ENCODE measurements at places on chromosomes 3 and 15. TPM values are rescaled to one million over a fixed set of nuclear protein-coding genes. Genes with fewer than 3 reads are reported as not detected.

DNA sequence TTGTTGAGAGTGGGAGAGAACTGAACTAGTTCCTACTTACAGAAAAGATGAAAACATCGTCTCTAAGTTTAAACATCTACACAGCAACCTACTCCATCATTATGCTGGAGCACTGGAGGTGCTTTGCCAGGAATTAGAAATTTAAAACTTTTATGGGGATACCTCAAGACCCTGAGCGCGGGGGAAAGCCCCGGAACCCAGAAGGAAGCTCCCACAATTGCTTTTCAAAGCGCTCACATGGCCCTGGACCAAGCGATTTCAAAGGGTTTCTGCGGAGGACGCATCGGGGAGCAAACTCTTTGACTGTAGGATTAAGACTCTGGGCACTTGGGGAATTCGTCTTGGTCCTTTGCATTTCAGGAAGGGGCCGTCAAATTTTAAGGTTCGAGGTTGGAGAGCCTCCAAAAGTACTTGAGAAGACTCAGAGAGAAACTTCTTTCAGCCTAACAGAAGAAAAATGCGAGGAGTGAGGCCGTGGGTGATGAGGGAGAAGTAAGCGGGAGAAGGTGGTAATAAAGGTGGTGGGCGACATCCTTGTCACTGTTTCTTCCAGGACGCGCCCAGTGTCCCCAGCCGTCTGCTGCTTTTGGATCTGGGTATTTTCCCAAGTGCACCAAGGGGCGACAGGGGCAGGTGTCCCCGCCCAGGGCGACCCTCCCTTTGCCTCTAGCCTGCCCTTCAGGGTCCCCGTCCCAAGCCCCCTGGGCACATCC lies 591 bp downstream of the PROK2 start:
- peak; percentile 13 for DNase-seq

DNA sequence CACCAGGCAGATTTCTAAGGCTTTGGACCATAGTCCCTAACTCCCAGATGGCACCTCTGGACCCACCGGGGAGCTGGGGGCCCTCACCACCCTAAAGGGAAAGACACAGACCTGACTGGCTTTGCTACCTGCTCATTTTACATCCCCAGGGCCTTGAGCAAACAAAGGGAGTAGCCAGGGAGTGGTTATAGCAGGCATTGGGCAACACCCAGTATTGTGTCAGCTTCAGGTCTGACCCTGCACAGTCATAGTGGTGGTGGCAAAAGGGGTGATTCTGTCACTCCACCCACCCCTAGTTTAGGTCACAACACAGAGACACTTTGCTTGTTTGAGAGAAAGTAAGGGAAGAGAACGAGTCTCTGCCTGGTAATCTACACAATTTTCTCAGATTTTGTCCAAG lies 352.5 kb downstream of the DIPK2A start:
- DNase-seq: no peak

DNA sequence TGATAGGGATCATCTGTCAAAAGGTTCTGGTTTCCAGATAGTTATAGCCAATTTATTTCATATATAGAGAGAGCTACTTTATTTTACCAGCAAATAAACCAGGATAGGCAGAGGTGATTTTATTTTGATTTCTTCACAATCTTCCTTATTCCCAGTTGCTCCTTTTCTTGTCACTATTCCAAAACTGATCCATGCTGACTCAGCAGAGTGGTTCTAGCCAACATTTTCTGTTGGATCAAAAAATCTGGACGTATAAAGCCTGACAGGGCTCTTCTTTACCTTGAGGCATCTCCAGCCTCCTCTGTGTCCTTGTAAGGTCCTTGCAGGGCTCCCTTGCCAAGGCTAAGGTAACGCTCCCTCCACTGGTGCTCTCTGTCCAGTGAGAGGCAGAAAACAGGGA lies 15.8 kb downstream of the HDC start:
- no peak for DNase-seq

DNA sequence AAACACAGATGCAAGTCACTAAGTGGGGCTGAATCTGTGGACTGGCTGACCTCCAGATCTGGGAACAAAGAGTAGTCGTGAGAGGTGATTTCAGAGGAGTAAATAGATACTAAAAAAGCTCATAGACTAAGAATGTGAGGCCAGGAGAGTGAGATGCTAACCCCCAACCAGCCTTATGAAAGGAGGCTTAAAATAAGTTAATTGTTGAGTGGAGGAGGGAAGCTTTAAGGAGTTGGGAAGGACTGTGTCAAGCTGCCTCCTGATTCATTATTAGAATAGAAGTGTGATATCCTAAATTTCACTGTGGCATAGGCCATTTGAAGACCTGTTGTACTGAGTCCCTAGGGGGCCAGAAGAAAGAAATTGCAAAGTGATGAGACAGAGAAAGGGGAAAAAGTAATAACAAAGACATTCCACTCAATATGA lies 107.6 kb downstream of the RBPMS2 start:
- DNase-seq: no peak

Gene RTP1
- not detected for total RNA-seq

Gene HAPLN3
- 64.1 TPM for total RNA-seq

Gene IL17RD
- 0.18 TPM for total RNA-seq

Gene ATR
- total RNA-seq: 36.1 TPM
